Stimulated activated CD4-positive, alpha-beta T cell treated with anti-CD3 and anti-CD28 coated beads, Interleukin-1b, Interleukin-23, amount 100 ng/mL, for 24 hours (primary cell): ENCODE measurements at places on chromosomes 2 and 18.

DNA sequence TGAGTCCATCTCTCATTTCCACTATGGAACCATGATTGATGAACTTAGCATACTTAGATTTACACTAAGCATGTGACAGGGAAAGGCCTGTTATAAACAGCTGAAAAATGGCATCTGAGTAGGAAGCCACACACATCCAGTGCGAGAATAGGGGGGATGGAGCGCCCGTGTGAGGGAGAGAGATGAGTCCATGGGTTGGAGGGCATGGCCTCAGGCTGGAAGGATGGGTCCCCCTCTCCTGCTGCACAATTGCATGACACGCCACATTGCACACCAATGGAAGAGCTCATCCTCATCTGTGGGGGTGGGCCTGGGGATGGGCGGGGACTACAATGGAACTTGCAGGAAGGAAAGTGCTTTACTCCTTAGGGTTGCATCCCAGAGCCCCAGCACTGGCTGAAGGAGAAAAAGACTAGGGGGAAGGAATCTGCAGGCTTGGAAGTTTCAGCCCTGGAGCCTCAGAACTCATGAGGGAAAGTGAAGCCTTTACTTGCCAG lies 46.4 kb upstream of the CXCR4 start:
- DNase-seq = no peak

- no peak for DNase-seq
These were observed 57.0 kb upstream of the HNRNPA3 start for GRCh38 chr2:177155631-177156030.

GRCh38 chr2:230870544-230871360 lies 6.0 kb downstream of the ITM2C start:
- no peak for DNase-seq

- DNase-seq = no peak
These were observed 31.0 kb downstream of the RALB start for GRCh38 chr2:120283649-120284048.

- DNase-seq = no peak
These were observed 63.2 kb upstream of the TMEM17 start for GRCh38 chr2:62568983-62569837.

DNA sequence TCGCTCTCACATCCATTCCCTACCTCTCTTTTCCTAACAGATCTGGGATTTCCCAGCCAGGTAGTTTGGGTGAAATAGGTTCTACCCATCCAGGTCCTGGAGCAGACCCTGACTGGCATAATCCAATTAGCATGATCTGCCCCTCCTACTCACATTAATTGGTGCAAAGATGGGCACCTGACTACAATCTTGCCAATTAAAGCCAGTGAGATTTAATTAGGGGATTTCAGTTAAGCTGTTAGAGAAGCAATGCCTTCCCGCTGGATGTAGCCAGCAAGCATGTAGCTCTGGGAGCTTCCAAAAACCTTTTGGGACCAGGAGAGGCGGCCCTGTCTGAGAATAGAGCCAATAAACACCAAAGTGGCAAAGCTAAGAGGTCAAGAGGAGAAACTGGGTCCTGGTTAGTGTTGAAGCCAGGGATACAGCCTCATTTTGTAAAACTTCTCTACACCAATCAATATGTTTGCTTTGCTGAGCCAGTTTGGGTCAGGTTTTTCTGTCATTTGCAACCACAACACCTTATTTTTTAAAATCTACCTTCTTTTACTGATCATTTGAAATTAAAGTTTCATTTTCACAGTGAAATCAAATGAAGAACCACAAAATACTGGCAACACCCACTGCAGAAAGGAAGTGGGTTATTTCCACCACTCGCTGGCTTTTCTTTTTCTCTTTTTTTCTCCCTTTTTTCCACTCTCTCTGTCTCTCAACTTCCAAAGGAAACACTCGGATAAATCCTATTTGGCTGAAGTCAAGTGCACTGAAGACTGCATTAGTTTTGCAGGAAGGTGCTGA lies 3.2 kb upstream of the TTC39C start:
- DNase-seq = no peak

- DNase-seq = no peak
These were observed 6.0 kb downstream of the HADHA start for GRCh38 chr2:26238311-26238958.

DNA sequence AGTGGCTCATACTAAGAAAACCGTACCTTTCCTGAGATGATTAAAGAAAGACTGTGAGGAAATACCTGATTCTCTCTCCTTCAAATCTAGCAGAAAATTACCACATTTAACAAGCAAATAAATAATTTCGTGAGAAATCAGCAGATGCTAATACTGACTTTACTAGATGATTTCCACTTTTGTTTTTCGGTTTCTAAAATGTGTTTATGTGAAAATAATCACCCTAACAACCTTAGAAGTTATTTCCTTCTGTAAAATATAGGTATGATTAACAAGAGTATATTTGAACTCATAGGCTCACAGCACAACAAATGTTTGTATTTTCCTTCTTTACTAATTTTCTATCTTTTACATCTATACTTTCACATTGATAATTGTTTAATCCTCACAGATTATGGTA lies 594.1 kb upstream of the FAM98A start:
- no peak for DNase-seq

GRCh38 chr18:21454725-21455124 lies 145.8 kb downstream of the ESCO1 start:
- no peak for DNase-seq

DNA sequence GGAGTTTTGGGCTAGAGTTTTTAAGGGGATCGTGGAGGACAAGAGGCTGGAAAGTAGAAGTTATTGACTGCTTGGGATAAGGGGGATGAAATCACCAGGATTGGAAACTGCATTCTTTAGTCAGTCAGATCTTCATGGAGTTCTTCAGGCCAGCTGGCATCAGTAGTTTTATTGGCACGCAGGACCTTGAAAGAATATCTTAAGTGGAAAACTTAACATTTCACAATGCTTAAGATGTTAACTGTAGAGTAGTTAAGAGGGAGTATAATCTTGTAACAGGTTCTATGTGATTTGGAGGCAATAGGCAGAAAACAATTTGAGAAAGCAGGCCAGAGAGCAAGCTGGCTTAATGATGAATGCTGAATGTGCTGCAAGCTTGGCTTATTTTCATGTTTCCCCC lies 300.4 kb upstream of the KCNH7 start:
- DNase-seq = no peak

- DNase-seq = no peak
These were observed 44.0 kb downstream of the RPRD1A start for GRCh38 chr18:36023336-36023735.

DNA sequence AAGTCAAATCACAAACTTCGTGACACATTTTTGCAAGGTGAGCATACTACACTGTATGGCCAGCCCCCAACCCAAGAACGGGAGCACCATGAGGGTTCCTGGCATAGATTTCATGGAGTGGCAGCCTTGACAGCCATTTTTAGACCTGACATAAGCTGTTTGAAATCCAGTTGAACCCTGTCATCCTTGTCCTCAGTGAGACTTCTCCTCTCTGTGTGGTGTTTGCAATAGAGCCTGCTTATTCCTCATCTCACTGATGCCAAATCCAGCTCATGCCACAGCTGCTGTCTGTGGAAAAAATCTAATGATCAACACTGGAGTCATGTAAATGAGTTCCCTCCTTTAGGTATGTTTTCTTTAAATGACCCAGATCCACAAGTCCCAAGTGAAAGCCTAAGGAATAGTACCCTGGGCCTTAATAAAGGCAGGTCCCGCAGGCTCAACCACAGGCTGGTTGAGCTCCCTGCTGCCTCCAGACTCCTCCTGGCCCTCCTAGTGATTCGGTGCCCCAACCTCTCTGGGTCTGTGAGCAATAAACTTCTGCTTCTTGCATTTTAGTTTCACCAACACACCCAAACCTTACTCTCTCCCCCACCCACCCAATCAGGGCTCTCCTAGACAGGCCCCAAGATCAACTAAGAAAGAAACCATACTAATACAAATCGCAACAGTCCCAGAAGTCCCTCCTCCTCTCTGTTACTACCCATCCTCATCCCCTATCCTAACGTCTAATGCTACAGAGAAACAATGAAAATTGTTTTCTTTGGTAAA lies 8.4 kb upstream of the CREG2 start:
- DNase-seq = no peak

DNA sequence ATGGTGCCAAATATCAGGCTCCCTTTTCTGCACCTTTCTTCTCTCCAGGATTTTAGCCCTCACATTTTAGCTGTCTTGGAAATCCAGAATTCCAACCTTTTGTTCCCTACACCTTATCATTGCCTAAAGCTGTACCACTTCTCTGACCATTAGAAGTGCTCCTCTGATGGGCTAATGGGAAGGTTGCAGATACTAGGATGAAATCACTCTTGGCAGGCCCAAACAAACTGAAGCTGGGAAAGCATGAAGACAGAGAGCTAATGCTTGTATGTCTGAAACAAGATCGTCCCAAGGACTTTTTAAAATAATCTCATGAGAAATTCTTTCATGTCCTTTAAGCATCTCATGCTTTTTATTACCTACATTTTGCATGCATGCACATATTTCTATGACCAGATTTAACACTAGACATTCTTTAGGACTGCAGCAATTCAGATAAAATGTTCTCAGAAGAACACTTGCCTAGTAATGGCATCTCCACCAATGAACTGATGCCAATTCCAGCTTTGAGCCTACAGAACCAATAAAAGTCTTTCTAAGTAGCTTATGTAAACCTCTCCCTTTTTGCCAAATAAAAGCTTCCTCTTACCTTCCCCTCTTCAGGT lies 98.4 kb upstream of the OSR1 start:
- no peak for DNase-seq
